RWPE1 (cell line): ENCODE measurements at places on chromosomes 16 and 17.
A peak's percentile ranks its signal among the peaks of the same experiment; 100 is the strongest.

GRCh38 chr17:71866095-71866494 is 254.7 kb upstream of the SOX9 start:
- DNase-seq: no peak

GRCh38 chr17:28972437-28972836 is 21.1 kb upstream of the PHF12 start:
- no peak for DNase-seq

DNA sequence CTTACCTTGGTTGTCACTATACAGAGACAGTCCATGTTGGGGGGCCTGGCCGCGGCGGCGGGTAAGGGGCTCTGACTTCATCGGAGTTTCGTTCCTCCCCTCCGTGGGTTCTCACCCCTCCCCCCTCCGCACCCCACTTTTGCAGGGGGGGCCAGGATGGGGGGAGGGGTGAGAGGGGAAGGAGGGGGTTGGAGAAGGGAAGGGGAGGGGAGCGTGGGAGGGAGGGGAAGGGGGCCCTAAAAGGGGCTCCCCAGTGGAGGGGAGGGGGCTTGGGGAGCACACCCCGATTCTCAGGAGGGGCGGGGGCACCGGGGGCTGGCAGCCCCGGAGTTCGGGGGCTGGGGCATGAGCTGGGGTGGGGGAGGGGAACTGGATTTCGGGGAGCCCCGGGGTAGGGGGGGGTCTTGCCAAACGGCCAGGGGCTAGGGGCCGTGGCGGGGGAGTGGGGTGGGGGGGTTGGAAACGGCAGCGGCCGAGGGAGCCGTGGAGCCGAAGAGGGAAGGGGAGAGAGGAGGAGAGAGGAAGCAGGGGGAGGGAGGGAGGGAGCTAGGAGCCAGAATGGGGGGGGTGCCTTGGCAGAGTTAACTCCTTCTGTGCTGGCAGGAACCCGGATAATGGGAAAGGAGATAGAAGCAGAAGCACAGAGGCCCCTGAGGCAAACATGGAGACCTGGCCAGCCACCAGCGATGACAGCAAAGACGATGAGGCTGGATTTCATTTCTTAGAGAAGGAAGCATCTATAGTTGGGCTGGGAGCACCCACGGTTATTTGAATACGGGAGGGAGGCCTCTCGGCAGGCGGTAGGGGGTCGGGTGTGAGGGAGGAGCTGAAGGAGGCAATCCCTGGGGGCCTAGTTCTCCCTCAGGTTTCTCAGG is 2.3 kb downstream of the DLG4 start:
- DNase-seq: no peak

DNA sequence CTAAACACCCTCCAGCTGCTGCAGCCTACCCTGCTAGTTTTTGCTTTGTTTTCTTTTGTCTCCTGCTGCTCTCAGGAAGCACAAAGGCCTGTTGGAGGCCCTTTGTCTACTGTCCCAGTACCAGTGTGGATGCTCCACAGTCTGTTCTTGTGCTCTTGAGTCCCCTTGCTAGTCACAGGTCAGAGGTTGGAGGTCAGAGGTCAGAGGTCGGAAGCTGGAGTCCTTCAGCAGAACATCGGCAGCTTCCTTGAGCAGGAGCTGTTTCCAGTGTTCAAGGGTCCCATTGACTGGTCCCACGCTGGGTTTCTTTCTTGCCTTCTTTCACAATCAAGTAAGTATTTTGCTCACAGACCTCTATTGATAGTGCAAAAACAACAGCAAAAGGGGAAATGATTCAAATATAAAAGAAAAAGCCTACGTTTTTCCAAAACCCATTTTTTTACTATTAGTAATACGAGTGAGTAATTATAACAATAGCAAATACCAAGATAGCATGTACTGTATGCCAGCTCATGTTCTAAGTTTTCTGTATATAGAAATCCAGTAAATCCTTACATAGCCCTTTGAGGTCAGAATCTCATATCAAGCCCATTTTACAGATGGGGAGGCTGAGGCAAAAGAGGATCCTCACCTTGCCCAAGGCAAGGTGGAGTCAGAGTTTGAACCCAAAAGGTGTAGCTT is 10.9 kb upstream of the IL34 start:
- DNase-seq: peak; percentile 61

DNA sequence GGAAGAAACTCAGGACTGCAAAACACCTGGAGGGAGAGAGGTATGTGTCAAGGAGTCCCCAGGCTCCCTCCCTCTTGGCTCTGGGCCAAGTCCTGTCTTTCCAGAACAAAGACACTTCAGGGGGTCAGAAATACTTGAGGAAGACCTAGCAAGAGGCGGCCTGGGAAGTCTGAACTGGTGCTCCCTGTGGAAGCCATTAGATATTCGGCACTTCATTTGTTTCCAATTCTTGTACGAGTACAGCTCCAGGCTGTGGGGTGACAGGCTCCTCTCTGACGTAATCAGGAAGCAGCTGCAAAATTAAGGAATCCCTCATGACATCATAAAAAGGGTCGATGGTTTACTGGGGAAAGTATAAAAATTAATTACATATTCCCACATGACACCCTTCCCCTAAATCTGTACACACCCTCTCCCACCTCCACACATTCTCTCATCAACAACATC is 108.7 kb downstream of the SMG6 start:
- DNase-seq: no peak
